LNCaP clone FGC (cell line): ENCODE measurements at places on chromosomes 7 and 10.

DNA sequence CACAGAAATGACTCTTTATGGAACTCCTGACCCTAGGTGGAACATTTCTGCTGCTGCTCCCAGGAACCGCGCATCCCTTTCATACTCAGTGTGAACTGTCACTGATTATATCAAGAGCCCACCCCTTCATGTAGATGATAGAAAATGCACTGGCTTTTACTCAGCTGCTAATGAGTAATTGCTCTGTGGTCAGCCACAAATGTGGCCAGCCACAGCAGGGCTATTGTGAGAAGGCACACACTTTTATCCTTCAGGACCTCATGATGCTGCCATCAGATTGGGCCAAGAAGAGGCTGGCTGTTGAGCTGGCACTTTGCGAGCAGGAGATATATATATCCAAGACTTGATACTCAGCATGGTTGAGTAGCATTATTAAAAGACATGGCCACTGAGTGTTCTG, 124.7 kb downstream of the CFAP58 start:
- DNase-seq, result no peak

DNA sequence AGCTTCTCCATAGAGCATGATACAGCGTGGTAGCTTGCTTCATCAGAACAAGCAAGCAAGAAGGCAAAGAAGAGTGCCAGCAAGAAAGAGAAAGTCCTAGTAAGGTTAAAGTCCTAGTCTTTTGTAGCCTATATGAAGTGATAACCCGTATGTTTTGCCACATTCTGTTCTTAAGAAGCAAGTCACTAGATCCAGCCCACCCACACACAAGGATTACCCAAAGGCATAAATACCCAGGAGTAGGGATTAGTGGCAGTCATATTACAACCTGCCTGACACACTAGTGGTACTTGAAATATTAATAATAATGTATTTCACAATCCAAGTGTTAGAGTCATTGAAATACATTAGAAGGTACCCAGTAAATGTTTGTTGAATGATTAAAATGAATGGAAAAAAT, 285.5 kb downstream of the HPSE2 start:
- no peak for DNase-seq

GRCh38 chr7:1545417-1546246, 10.4 kb downstream of the TMEM184A start:
- DNase-seq, result no peak

DNA sequence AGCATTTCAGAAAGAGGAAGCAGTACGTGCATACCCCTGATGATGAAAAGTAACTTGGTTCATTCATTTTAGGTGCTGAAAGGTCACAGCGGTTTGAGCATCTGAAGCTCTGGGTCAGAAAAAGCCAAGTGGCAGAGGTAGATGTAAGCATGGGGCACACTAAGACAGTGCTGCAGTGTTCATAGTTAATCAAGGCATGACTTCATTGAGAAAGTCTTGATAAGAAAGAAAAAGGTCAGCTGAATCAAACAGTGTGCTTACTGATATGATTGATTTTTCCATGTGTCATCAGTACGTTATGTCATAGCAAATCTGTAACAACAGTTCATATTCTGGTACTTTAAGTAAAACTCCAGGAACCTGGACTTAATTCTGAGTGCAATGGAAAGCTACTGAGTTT, 107.7 kb upstream of the PCLO start:
- DNase-seq, result no peak

DNA sequence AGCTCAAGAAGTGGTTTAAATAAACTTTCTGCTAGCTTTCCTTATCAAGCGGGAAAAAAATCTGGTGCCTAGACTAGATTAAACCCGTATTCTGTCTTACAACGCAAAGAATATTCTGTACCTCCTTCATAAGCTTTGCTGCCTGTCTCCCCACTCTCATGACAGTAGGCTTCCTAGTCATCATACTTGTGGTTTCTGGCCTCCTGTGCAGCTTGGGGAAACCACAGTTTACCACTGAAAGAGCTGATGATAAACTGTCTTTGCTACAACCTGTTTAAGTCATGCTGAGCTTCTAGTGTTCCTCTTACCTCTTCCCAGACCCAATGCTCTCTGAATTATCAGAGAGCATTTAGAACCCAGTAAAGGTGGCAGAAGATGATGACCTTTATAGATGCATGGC, 55.0 kb downstream of the PODXL start:
- no peak for DNase-seq
